ENCODE measurements at places on chromosomes 2 and 18.

- no peak for DNase-seq
Observed at GRCh38 chr2:26399771-26400376, 1.8 kb upstream of the DRC1 start.

DNA sequence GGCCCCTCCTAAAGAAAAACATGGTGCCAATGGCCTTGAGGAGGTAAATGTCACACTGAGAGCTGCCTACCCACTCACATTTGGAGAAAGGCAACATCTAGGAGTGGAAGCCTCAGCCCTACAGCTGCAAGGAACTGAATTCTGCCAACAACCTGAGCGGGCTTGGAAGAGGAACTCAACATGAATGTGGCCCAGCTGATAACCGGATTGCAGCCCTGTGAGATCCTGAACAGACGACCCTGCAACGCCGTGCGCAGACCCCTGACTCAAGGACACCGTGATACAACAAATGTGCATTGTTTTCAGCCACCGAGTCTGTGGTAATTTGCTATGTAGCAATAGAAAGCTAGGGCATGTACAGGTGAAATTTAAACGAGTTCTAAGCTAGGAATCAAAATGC, 99.4 kb downstream of the MYOM1 start:
- DNase-seq = no peak

GRCh38 chr2:84033347-84033974, 425.6 kb downstream of the SUCLG1 start:
- DNase-seq = no peak

- no peak for DNase-seq
Observed at GRCh38 chr18:10946058-10946457, 203.3 kb downstream of the PIEZO2 start.

- DNase-seq = no peak
Observed at GRCh38 chr18:45133276-45133675, 452.6 kb downstream of the SETBP1 start.

- no peak for DNase-seq
Observed at GRCh38 chr2:232892221-232892620, 22.2 kb downstream of the SNORC start.

GRCh38 chr18:77960791-77961410, 711.3 kb downstream of the GALR1 start:
- no peak for DNase-seq

- DNase-seq = no peak
Observed at GRCh38 chr2:28225473-28226080, 167.1 kb upstream of the FOSL2 start.

DNA sequence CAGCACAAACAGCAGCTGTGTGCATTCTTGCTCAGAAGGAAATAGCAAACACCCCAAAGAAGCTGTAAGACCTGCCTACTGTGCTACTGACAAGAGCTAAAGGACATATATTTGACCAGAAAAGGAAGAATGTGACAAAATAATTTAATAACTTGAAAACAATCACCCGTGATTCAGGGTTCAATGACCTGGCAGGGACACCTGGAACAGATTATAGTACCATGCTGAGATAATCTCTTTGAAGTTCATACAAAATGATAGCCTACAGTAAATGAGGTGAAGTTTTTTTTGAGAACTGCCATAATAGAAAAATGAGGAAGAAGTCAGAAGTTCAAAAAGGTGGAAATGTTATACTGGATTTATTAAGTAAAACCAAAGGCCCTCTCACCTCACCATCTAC, 324.8 kb upstream of the GULP1 start:
- no peak for DNase-seq

- DNase-seq = no peak
Observed at GRCh38 chr2:64934530-64934929, 54.7 kb upstream of the SLC1A4 start.

DNA sequence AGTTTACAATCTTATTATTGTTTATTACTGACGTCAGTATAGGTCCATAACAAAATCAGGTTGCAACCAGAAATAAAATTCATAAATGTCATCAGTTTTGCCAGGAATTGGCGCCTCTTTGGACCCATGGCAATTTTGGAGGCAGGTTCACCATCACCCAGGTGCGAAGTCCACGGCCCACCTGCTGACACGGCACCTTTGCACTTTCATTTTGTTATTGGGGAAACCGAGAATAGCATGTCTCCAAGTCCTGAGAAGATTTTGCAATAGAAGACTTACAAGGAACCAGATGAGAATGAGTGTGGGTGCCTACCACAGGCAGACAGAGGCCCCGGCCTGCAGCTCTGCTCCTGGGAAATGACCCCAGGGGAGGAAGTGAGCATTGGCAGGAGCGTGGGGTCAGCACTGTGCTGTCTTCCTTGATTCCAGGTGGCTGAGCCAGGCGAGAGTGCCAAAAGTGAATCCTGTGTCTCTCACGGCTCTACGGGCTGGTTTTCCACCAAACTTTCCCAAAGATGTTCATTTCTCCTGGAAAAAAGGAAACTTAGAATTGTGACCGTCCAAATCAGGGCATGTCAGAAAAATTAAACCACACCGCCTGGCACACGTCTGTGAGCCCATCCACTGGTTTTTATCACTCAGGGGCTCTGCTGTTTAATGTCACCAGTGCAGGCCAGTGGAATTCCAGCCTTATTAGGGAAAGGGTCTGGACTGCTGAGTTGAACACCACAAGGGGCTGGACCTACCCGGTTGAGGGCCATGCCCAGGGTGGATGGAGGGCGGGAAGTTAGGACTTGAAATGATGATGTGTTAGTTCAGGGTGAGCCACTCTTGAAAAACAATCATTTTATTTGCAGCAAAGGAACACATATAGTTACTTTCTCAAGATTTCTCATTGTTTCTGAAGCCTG, 96.5 kb downstream of the PTGR3 start:
- no peak for DNase-seq

DNA sequence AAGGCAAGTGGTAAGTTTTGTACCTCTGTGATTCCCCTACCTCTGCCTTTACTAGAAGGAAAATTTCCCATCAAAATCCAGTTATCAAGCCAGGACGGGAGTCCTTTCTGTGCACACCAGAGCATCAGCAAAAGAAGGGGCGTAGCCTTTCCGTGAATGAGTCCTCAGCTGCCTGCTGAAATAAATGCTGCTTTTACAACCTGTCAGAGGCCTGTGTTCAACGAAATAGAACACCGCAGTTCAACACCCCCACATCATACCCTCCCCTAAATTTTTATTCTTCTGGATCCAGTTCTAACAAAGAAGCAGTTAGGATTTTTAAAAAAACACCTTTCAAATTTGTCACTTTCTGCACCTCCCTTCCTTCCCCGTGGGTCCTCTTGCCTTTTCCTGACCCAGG, 135.8 kb downstream of the SETBP1 start:
- DNase-seq = no peak

GRCh38 chr2:225270053-225270452, 129.5 kb upstream of the NYAP2 start:
- no peak for DNase-seq

DNA sequence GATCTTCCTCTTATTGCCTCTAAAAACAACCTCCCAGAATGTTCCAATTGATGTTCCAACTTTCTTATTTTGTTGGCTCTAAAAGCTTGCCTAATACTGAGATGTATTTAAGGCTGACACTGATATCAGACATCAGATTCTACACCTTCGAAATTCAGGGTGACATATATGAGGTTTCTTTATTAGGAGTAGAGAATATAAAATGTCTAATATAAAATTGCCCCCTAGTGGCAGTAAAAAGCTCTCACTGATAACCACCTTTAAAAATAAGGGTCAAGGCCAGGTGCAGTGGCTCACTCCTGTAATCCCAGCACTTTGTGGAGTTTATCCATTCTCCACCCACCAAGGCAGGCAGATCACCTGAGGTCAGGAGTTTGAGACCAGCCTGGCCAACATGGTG, 789.7 kb upstream of the SLC39A10 start:
- no peak for DNase-seq

GRCh38 chr2:48440103-48440390, 89.9 kb upstream of the STON1 start:
- DNase-seq = no peak

GRCh38 chr2:149421791-149422190, 91.4 kb downstream of the LYPD6 start:
- DNase-seq = no peak

DNA sequence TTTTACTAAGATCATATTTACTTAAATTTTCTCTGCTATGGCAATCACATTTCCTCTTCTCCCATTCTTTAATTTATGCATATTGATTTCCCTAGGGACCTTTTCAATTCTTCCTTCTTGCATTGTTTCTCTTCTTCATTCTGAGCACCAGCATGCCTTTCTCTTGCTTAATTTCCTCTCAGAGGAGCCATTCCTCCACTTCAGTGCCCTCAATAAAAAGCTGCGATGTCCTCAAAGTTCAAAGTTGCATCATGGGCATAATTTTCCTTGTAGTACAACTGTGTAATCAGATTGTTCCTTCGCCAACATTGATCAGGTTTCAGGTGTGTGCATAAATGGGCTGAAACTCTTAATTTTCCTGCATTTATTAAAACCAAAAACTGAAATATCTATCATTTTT, 21.8 kb upstream of the CD226 start:
- no peak for DNase-seq

DNA sequence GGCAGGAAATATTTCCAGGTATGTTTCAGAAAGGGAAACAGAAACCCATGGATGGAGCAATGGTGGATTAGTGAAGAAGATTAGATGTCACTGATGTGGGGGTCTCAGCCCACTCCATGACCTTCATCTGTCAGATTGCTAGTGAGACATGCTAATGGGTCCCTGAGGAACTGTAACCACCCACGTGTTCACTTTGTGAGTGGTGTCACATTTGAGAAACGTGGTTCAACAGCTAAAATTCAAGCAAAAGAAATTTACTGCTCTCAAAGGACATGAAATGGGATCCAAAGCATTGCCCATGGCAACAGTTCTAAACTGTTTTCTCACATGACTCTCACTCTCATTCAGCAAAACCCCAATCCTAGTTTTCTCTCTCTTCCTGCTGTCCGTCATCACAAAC, 776.1 kb downstream of the ERBB4 start:
- no peak for DNase-seq

GRCh38 chr2:73444202-73444601, 58.6 kb downstream of the ALMS1 start:
- DNase-seq = no peak

- no peak for DNase-seq
Observed at GRCh38 chr2:35548171-35548570, 807.4 kb upstream of the CRIM1 start.

- no peak for DNase-seq
Observed at GRCh38 chr18:50627594-50628532, 68.0 kb downstream of the MAPK4 start.

DNA sequence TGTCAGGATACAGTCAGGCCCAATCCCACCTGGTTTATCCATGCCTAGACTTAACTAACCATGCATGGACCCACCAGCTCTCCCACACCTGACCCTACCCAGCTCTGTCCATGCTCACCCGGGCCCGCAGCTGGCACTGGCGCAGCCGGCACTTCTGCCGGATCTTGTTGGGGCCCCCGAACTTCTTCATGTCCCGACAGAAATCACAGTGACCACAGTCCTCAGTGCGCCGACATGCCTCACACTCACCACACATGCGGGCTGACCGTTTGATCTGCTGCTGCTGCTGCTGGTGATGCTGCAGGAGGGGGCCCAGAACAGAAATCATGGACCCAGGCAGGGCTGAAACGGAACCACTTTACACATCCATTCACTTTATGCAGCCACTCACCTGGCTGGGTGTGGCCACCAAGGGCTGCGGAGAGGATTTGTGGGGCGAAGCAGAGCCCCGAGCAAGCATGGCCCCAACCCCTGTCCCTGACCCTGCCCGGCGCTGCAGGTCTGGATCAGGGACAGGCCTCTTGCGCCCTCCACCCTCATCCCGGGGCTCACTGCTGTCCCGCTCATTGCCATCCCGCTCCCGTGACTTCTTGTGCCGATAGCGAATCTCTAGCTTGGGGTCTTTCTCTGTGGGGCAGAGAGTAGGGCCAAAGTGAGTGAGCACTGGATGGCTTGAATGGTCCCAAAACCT, 1.7 kb downstream of the CXXC1 start:
- DNase-seq = no peak

DNA sequence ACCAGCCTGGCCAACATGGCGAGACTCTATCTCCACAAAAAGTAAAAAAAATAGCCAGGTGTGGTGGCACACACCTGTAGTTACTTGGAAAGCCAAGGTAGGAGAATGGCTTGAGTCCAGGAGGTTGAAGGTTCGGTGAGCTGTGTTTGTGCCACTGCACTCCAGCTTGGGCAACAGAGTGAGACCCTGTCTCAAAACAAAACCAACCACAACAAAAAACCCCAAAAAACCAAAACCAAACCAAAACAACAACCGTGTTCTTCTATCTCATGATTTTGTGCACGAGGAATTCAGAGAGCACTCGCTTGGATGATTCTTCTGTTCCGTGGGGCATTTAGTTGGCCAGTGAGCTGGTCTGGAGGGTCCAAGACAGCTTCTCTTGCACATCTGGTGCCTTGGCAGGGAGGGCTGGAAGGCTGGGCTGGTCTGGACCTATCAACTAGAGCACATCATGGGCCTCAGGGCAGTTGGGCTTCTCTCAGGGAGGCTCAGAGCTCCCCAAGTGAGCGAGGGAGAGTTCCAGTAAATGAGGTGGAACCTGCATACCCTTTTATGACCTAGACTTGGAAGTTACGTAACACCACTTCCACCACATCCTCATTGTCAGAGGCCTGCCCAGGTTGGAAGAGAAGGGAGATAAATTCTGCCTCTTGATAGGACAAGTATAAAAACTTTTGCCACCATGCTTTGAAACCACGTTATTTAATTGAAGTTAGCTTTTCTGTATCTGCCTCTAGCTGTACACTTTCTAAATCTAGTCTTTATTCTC, 25.2 kb downstream of the SIX2 start:
- DNase-seq = no peak

Data from stimulated activated CD8-positive, alpha-beta memory T cell treated with anti-CD3 and anti-CD28 coated beads, Interleukin-4, amount 100 ng/mL, for 4 hours (primary cell).